ENCODE measurements at places on chromosomes 5 and 9.
A peak's percentile ranks its signal among the peaks of the same experiment; 100 is the strongest.

GRCh38 chr5:160852049-160852448 is at the start of gene ATP10B:
Gene ATP10B (minus strand): TSS chr5:160852211. CDS start chr5:160688074, 164,137 bp downstream.
- DNase-seq = no peak

- DNase-seq = peak; percentile 5
These were observed 55.4 kb downstream of the HINT1 start for GRCh38 chr5:131109540-131110255.

DNA sequence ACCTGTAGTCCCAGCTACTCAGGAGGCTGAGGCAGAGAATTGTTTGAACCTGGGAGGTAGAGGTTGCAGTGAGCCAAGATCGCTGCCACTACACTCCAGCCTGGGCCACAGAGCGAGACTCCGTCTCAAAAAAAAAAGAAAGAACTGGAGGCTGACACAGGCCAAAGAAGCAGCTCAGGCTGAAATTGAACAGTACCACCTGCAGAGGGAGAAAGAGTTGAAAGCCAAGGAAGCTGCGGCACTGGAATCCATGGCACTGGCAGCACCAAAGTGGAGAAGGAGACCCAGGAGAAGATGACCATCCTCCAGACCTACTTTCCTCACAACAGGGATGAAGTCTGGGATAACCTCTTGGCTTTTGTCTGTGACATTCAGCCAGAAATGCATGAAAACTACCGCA is 11.3 kb upstream of the TMEM141 start:
- no peak for DNase-seq

DNA sequence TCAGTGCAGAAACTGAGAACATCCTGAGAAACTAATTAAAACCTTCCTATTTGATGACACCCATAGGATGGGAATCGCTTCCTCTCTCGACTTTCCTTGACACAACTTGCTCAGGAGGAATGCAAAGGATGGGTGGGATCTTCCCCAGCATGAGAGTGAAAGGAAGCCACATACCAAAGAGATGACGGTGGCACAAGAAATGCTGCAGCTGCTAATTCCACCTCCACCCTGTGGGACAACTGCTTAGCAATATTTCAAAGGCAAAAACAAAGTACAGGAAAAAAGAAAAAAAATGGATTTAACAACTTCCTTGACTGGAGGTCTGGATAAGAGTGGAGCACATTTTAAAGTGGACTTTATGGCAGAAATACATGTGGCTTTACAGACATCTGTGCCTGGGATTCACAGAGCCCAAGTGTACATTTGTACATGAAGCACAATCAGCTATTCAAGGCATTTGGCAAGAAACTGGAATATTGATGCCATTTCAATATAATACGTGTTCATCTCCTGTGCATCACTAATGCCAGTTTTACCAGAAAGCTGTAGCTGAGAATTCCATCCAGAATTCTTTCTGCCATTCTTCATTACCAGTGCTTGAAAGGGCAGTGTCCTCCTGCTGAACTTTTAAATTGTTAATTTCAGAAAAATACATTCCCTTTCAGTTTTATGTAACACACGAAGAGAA is 359.2 kb upstream of the ACTBL2 start:
- no peak for DNase-seq

- DNase-seq = no peak
These were observed 21.6 kb upstream of the C5orf46 start for GRCh38 chr5:147927901-147928300.

- DNase-seq = no peak
These were observed 1.1 kb downstream of the CYFIP2 start for GRCh38 chr5:157267025-157267424.

GRCh38 chr5:2221450-2221849 is 338.7 kb upstream of the IRX4 start:
- DNase-seq = no peak

- no peak for DNase-seq
These were observed 176.6 kb upstream of the KCNN2 start for GRCh38 chr5:114185274-114185673.

DNA sequence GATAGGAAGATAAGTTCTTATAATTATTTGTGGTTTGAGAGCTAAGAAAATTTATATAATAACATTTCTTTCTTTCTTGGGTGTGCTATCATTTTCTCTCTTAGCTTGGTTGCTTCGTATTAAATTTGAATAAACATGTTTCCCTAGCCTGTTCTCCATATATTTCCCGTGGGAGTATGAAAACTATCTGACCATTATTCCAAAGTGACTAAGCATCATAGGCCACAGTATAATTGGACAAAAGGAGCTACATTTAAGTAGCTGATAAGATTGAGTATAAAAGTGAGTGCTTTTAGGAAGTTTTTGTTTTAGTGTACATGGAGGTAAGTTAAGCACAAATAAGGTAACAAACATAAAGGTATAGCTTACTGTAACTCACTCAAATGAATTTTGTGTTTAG is 8.4 kb upstream of the OSMR start:
- no peak for DNase-seq

Data from stimulated activated naive CD4-positive, alpha-beta T cell (primary cell).